ENCODE measurements at places on chromosomes 1 and 21. TPM values are rescaled to one million over a fixed set of nuclear protein-coding genes. Genes with fewer than 3 reads are reported as not detected.

The PRRX1 gene
- total RNA-seq = 222 TPM

The TCHH gene
- under 0.01 TPM for total RNA-seq

The TNFRSF8 gene
- 0.22 TPM for total RNA-seq

The TMPRSS3 gene
- not detected for total RNA-seq

The LAMB3 gene
- total RNA-seq = 0.66 TPM

The OLIG2 gene
- 0.04 TPM for total RNA-seq

The LMX1A gene
- total RNA-seq = 0.84 TPM

The ARID1A gene
- total RNA-seq = 22.1 TPM

The PRR9 gene
- total RNA-seq = not detected

The OPRD1 gene
- 0.27 TPM for total RNA-seq

The CRABP2 gene
- 268 TPM for total RNA-seq

The RIPK4 gene
- 0.22 TPM for total RNA-seq

The LORICRIN gene
- total RNA-seq = not detected

The FAM163A gene
- 0.31 TPM for total RNA-seq

The RGS2 gene
- 94.2 TPM for total RNA-seq

The KCNJ9 gene
- total RNA-seq = 0.09 TPM

The AMY1C gene
- total RNA-seq = not detected

The HSPB7 gene
- total RNA-seq = 39.5 TPM

The TTC24 gene
- 0.09 TPM for total RNA-seq

The BLACAT1 gene
- total RNA-seq = not detected

The ERRFI1 gene
- total RNA-seq = 3.9 TPM

The NBPF4 gene
- not detected for total RNA-seq

The BRINP3 gene
- 2.5 TPM for total RNA-seq

The LINGO4 gene
- 0.22 TPM for total RNA-seq

The OR2T35 gene
- not detected for total RNA-seq

The GPR61 gene
- 1.4 TPM for total RNA-seq

The OVAAL gene
- not detected for total RNA-seq

The UBL4B gene
- total RNA-seq = not detected

The RCSD1 gene
- total RNA-seq = 40.8 TPM

The GCSAML gene
- total RNA-seq = 0.09 TPM

The KRTAP7-1 gene
- not detected for total RNA-seq

The ZSWIM5 gene
- 0.35 TPM for total RNA-seq

The KCNK1 gene
- 2.5 TPM for total RNA-seq

The PLA2G2C gene
- total RNA-seq = not detected

The CATSPERE gene
- 1.1 TPM for total RNA-seq

The PRAMEF2 gene
- total RNA-seq = not detected

The NPR1 gene
- total RNA-seq = 12.9 TPM

The ADAMTS1 gene
- total RNA-seq = 13.4 TPM

The LEFTY1 gene
- 0.44 TPM for total RNA-seq

The FASLG gene
- 0.13 TPM for total RNA-seq

The CNR2 gene
- total RNA-seq = under 0.01 TPM

The ARMH1 gene
- total RNA-seq = 1.6 TPM

The ZNF683 gene
- total RNA-seq = not detected

The MMEL1 gene
- 0.31 TPM for total RNA-seq

The CD247 gene
- total RNA-seq = 0.31 TPM

The B3GALT2 gene
- 10.9 TPM for total RNA-seq

The REN gene
- total RNA-seq = not detected

The CAMK1G gene
- 0.04 TPM for total RNA-seq

The CFHR5 gene
- under 0.01 TPM for total RNA-seq

The IKBKE gene
- 3.4 TPM for total RNA-seq

The FCER1G gene
- 6.9 TPM for total RNA-seq

The LCE2B gene
- total RNA-seq = not detected

The CBR3 gene
- 4.0 TPM for total RNA-seq

The LCE3E gene
- not detected for total RNA-seq
